ENCODE measurements at places on chromosomes 7 and 10. TPM values are rescaled to one million over a fixed set of nuclear protein-coding genes. Genes with fewer than 3 reads are reported as not detected.
A peak's percentile ranks its signal among the peaks of the same experiment; 100 is the strongest.

Gene WDR86
- total RNA-seq, result 33.0 TPM

Gene AKR1E2
- 3.4 TPM for total RNA-seq

Gene MRPL32
- total RNA-seq, result 76.5 TPM

Gene ZNF511
- 34.4 TPM for total RNA-seq

Gene ANKRD22
- total RNA-seq, result not detected

Gene PDE6C
- not detected for total RNA-seq

Gene ADRA2A
- total RNA-seq, result 0.06 TPM

Gene KCNH2
- 11.1 TPM for total RNA-seq

Gene MSS51
- 2.2 TPM for total RNA-seq

- DNase-seq, result peak; percentile 31
- no peaks in the 10 kb centered on the region for H3K36me3 ChIP-seq
- no peaks in the 10 kb centered on the region for H3K27me3 ChIP-seq
- no peak overlapping the region for H3K4me3 ChIP-seq
- no peak overlapping the region for H3K27ac ChIP-seq
Observed at GRCh38 chr10:77898323-77899079, 28.1 kb downstream of the DLG5 start.

GRCh38 chr10:25107756-25108155, 67.0 kb upstream of the GPR158 start:
- H3K4me1 ChIP-seq, result no peaks in the 10 kb centered on the region
- no peak overlapping the region for H3K27ac ChIP-seq
- no peak overlapping the region for H3K4me3 ChIP-seq

DNA sequence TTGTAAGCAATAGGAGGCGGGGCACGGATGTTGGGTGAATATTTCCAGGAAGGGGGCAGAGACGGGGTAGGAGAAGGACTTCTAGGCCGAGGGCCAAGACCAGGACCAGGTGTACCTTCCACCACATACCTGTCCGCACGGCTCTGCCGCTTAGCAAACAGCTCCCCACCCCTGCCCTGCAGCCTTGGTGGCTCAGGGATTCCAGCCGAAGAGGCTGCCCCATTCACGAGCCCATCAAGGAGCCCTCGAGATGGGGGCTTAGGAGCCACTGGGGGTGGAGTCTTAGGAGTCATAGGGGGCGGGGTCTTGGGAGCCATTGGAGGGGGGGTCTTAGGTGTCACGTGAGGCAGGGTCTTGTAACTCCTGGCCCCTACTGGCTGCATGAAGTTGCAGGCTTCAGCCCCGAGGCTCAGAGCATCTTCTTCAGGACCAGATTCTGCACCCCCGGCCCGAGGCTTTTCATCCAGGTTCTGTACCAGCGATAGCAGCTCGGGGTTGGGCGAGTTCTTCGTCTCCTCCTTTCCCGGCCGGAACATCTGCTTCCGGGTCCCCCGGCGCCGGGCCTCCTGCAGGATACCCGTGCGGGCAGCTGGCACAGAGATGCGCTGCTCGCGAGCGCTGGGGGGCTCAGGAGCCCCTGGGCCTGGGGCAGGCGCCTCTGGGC, 6.1 kb upstream of the MYOZ1 start:
- H3K36me3 ChIP-seq, result no peaks in the 10 kb centered on the region
- H3K4me3 ChIP-seq, result peak overlapping the region; percentile 68
- peak; percentile 90 for DNase-seq
- H3K4me1 ChIP-seq, result peaks cover 5% of the 10 kb centered on the region

- H3K4me3 ChIP-seq, result no peak overlapping the region
- DNase-seq, result no peak
- peaks cover 6% of the 10 kb centered on the region for H3K4me1 ChIP-seq
- no peaks in the 10 kb centered on the region for H3K27me3 ChIP-seq
- no peak overlapping the region for H3K27ac ChIP-seq
- H3K36me3 ChIP-seq, result no peaks in the 10 kb centered on the region
Observed at GRCh38 chr10:91345716-91346115, 64.4 kb upstream of the HECTD2 start.

DNA sequence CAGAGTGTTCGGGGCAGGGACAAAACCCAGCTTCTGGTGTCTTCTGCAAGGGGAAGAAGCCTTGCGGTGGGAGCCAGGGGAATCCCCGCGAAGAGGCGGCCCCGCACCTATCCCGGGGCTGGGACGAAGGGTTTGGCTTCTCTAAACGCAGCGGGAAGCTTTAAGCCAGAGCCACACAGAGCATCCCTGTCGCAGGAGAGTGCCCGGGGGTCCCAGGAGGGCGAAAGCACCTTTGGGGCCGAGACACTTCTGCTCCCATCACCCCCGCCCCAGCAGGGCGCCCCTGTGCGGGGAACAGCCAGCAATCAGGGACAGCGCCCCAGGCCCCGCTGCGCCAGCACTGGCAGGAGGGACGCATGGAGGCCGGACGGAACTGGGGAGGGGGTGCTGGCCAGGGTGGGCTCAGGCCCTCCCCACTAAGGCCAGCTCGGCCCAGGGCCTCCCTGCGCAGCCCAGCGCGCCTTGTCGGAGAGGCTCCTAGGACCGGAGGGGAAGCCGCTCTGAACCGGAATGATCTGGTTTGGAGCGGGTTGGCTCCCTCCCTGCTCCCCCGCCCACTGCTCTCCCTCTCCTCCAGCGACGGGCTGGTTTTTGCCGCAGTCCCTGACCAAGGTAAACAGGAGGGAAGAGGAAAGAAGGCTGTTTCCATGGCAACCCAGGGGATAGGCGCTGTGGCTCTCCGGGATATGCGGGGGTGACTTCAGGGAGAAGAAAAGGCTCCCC, 63.9 kb downstream of the TMEM209 start:
- H3K36me3 ChIP-seq, result no peaks in the 10 kb centered on the region
- no peaks in the 10 kb centered on the region for H3K27me3 ChIP-seq
- DNase-seq, result peak; percentile 93
- peak overlapping the region; percentile 89 for H3K27ac ChIP-seq
- peaks cover 25% of the 10 kb centered on the region for H3K4me1 ChIP-seq

GRCh38 chr7:139699640-139700504, 77.9 kb downstream of the HIPK2 start:
- H3K27ac ChIP-seq, result no peak overlapping the region
- no peak overlapping the region for H3K4me3 ChIP-seq
- no peaks in the 10 kb centered on the region for H3K27me3 ChIP-seq

- H3K4me1 ChIP-seq, result peaks cover 24% of the 10 kb centered on the region
- no peak overlapping the region for H3K4me3 ChIP-seq
- no peak overlapping the region for H3K27ac ChIP-seq
- no peak for DNase-seq
- no peaks in the 10 kb centered on the region for H3K36me3 ChIP-seq
Observed at GRCh38 chr7:148695953-148696352, 2.8 kb upstream of the CUL1 start.

DNA sequence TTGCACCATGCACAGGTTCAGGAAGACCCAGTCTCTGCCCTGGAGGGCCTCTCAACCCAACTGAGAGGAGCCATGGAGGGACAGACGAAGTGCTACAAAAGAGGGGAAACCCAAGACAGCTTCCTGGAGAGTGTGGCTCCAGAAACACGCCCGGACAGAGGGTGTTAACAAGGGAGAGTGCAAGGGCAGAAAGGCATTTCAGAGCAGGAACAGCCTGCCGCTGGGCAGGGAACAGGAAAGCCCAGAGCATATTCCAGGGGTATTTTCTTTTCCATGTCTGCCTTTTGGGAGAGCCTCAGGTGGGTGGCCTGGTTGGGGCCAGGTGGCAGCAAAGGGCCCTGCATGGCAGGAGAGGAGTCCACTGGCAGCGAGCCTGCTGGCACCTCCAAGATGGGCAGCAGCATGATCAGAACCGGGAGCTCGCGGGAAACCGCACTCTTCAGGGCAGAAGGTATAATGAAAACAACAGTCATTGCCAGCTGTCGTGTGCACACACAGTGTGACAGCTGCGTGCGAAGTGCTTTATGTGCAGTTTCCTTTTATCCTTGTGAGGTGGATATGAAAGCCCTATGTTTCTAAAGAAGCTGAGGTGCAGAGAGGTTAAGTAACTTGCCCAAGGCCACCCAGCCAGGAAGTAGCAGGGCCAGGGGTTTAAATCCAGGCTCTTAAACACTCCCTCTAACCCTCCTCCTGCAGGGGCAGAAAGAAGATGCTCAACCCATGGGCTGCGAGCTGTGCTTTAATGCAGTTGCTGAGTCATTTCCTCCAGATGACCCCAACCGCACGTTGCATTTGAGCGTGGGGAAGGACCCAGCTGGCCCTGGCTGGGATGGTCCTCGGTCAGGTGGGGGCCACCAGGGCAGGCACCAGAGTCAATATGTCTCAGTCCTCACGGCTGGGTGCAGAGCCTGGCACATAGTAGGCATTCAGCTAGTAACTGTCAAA, 128.6 kb downstream of the OAT start:
- no peaks in the 10 kb centered on the region for H3K36me3 ChIP-seq
- no peak for DNase-seq
- H3K4me3 ChIP-seq, result no peak overlapping the region

GRCh38 chr10:30158325-30158960, 99.1 kb upstream of the JCAD start:
- no peak overlapping the region for H3K27ac ChIP-seq
- DNase-seq, result no peak
- no peaks in the 10 kb centered on the region for H3K27me3 ChIP-seq
- H3K4me1 ChIP-seq, result peaks cover 7% of the 10 kb centered on the region
- no peaks in the 10 kb centered on the region for H3K36me3 ChIP-seq

- H3K27me3 ChIP-seq, result no peaks in the 10 kb centered on the region
- DNase-seq, result no peak
- H3K27ac ChIP-seq, result no peak overlapping the region
- no peaks in the 10 kb centered on the region for H3K36me3 ChIP-seq
- peaks cover 7% of the 10 kb centered on the region for H3K4me1 ChIP-seq
Observed at GRCh38 chr10:71504168-71504567, 107.4 kb downstream of the CDH23 start.

Data from neural progenitor cell (in vitro differentiated cells).